Cortex of kidney (tissue), 1 donor: ENCODE measurements at places on chromosomes 12 and 14.

GRCh38 chr12:39127401-39127800, 222.0 kb upstream of the CPNE8 start:
- no peak for DNase-seq

- no peak for DNase-seq
These were observed 38.0 kb upstream of the BCL7A start for GRCh38 chr12:121983536-121984210.

DNA sequence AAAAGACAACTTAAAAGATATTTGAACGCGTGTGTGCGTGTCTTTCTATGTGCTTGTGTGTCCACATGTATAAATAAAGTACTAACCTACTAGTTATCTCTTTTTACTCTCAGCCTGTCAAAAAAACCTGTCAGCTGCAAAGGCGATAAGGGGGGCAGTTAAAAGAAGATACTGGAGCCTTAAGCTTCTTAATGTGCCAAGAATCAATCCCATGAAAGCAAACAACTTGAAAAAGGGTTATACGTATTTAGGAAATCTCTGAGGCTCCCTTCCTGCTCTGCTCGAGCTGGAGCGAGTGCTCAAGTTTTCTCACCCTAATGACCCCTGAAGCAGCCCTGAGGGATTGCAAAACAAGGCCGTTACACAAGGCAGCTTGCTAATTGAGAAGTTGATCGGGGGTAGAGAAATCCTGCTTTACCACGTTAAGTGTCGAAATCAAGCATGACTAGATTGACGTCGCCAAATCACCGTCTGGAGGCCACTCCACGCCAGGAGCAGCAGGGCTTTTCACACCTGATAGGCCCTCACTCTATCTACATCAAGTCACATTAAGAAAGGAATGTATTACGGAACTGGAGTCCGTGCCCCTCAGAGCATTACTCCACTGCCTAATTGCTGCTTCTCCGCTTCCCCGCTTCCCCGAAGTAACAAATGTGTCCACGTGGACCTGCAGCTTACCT, 32.4 kb downstream of the LMO3 start:
- no peak for DNase-seq

DNA sequence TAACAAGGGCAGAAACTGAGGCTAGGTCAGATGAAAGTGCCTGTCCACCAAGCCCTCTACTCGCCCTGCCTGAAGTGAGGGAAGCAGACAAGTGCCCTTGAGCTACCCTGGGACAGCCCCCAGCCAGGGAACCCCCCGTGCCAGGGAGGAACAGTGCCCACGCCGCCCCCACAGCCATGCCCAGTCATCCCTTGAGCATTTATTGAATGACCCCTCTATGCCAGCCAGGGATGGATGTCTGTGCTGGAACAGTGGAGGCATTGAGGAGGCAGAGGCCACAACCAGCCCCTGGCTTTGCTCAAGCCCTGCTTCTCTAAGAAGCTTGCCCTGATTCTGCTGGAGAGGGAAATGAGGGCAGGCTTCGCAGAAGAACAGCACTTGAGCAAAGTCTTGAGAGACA, 3.7 kb upstream of the AQP6 start:
- DNase-seq, result no peak

DNA sequence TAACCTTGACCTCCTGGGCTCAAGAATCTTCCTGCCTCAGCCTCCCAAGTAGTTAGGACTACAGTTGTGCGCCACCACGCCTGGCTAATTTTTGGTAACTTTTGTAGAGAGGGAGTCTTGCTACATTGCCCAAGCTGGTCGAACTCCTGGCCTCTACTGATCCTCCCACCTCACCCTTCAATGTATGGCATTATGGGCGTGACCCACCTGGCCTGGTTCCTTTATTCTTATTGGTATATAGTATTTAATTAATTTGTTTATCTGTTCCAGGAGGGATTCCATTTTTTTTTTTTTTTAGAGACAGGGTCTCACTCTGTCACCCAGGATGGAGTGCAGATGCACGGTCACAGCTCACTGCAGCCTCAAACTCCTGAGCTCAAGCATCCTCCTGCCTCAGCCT, 40.9 kb upstream of the EAPP start:
- no peak for DNase-seq

DNA sequence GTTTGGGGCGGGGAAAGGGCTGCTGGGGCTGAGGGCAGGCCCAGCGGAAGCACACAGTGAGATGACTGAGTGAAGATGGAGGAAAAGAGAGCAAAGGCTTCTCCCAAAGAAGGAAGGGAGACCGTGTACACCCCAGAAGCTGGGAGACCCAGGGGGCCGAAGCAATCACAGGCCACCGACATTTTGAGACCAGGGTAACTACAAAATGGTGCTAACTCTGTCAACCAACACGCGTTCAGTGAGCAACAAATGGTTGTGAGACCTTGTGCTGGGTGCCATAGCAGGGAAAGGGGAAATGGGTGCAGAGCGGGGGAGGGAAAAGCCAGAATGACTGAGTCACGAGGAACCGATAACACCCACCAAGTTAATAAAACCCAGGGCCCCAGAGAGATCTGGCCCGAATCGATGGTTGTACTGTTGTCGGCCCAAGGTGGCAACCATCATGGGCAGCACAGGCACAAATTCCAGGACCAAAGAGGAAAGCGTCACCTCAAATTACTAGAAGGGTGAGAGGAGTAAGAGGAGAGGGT, 50.3 kb downstream of the CDC42BPB start:
- no peak for DNase-seq

DNA sequence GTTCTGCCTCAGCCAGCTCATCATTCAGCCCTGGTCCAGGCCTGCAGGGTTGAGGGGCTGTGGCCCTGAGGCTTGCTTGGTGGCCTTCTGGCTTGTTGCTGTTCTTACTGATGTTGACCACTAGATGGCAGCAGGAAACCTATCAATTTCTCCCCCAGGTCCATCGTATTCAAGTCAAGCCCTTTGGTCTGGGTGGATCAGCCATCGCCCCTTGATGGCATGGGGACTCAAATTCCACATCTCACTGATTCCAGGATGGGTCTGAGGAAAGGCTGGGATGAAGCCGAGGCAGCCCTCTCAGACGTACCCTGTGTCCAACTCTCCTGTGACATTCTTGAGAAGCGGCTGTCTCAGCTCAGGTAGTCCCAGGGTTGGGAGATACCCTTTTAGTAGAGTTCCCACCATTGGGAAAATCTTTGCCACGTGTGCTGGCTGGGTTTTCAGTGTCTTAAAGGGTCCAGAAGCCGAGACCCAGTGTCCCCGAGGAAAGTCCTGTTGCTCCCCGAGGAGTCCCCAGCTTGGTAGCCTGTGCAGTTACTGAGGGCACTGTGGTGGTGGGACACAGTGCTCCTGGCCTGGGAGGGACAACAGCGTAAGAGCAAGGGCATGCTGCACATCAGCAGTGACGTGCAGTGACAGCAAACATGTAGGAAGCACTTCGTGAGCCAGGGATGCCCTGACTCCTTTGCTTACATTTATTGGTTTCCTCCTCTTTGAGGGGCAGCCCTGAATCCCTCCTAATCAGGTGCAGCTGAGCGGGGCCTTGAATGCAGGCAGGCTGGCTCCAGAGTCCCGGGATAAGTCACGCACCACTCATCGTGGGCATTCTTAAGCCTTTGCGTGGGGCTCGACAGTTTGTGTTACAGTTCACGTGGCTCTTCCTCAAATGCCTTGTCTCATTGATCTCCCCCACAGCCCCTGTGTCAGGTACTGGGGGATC, 58.6 kb downstream of the TSPAN9 start:
- no peak for DNase-seq

DNA sequence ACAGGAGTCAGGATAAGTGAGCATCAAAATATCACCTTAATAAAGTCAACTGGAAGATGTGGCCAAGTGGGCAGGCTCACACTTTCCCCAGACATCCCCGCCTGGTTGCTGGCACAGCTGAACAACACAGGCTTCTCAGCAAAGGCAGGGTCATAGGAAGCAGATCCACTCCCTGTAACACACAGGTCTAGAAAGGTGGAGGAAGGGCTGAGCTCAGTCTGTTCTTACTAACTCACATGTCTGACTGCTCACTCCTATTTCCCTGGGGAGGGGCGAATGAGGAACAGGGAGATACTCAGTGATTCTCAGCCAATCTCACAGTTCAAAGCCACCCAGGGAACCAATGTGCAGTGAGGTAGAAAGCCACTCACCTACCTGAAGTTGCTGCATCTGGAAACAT, 45.0 kb upstream of the AMN1 start:
- no peak for DNase-seq

DNA sequence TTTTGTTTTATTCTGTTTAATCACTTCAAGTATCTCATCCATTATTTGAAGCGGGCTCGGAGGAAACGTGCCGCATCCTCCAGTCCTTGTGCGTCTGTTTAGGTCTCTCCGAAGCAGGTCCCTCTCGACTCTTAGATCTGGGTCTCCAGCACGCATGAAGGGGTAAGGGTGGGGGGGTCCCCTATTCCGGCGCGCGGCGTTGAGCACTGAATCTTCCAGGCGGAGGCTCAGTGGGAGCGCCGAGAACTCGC, 311 bp upstream of the LGR5 start:
- no peak for DNase-seq

- no peak for DNase-seq
These were observed 68.7 kb downstream of the SERPINA3 start for GRCh38 chr14:94680862-94681288.

DNA sequence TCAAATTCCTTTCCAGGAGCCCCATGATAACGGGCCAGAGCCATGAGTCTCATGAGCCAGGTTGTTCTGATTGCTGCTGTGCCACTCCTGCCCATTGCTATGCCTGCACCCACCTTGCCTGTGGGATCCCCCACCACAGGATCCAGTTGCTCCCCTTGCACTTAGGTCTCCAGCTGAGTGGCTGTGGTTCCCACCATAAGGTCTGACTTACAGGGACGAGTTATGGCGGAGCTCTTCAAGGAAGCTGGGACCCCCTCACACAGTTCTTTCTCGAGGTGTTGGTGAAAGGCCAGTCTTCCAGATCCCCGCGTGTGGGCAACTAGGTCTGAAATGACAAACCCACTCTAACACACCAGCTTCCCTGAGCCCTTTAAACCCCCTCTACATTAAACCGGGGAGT, 111.9 kb upstream of the C14orf180 start:
- DNase-seq, result no peak

DNA sequence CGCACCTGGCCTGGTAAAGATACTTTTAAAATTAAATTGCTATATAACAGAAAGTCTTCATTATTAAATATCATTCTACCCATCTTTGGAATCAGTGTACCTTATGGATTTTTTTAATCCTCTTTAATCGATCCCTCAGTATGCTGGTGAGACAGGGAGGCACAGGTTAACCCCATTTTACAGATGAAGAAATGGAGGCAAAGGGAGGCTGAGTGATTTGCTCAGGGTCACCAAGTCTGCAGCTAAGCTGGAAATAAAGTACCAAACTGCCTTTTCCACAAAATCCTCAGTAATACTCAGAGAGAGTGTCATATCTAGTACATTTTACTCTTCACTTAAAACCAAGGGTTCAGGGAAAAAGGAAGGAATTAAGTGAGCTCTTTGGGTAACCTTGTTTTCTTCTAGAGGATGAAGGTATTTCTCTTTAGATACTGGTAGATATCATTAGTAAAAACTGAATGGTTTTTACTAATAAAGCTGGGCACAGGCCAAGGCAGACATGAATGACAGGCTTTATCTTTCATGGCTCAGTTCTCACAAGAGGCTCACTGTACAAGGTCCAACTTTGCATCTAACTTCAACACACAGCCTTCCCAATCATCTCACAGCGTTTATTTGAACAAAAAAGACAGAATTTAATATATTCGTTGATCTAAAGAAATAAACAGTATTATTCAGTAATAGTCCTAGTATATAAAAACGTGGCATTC, 35.3 kb upstream of the TTC7B start:
- no peak for DNase-seq

DNA sequence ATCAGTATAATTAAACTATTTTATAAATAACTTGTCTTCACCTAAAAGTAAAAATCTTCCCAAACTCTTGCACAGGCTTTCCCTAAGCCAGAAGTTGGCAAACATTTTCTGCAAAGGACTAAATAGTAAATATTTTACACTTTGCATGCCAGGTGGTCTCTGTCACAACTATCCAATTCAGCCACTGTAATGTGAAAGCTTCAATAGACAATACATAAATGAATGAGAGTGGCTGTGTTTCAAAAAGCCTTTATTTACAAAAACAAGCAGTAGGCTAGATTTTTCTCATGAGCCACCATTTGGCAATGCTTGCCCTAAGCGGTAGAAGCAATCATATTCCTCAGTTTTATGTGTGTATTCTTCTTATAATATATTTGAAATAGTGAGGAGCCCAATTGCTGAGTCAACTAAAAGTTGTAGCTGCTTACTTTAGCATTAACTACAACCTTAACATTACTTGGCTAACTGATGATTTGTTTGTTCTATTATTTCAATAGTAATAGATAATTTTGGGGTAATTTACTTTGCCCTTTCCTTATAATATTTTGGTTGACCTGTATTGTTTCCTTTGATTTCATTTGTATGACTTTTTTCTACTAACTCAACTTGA, 236.0 kb upstream of the SYT1 start:
- no peak for DNase-seq
